ENCODE measurements at places on chromosomes 5 and 9.
A peak's percentile ranks its signal among the peaks of the same experiment; 100 is the strongest.

GRCh38 chr9:71218774-71219173 is 97.4 kb upstream of the TRPM3 start:
- DNase-seq = no peak

DNA sequence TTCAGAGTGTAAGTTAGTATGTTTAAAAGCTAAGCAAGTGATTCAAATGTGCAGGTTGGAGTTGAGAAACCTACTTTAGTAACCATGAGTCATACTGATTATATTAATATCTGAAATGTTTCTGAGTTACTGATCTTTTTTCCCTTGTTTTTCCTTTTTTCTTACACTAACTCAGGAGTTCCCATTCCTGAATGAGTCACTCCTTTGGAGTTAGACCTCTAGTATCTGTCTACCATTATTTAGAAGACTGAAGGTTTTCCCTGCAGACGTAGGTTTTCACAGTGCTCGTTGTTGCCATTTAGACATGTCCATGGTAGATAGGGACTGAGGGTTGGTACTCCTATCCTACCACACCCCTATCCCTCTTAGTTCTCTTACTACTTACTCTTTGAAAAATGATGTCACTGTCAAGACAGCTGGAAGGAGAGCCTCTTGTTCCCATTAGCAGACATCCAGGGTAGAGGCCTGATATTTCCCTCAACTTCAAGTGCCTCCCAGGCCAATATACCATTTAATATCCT is 20.2 kb downstream of the OCLN start:
- DNase-seq = no peak

DNA sequence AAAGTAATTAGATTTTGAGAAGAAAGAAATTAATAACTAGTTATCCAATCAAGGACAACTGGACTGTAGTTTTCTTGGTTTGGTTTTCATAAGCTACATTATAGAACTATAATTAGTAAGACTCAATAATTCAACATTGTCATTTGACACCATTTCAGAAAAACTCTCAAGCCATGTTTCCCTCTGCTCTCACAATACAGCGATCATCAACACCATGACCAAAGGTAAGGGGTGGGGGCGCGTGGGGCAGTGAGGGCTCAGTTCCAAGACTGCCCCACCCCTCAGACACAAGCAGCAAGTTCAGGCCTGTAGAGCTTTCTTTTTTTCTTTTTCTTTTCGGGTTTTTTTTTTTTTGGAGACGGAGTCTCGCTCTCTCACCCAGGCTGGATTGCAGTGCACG is 6.4 kb downstream of the CMBL start:
- peak; percentile 42 for DNase-seq

- DNase-seq = no peak
These were observed 141.2 kb downstream of the PARP8 start for GRCh38 chr5:50807661-50808060.

GRCh38 chr5:136058039-136058971 is 29.5 kb downstream of the TGFBI start:
- DNase-seq = no peak

DNA sequence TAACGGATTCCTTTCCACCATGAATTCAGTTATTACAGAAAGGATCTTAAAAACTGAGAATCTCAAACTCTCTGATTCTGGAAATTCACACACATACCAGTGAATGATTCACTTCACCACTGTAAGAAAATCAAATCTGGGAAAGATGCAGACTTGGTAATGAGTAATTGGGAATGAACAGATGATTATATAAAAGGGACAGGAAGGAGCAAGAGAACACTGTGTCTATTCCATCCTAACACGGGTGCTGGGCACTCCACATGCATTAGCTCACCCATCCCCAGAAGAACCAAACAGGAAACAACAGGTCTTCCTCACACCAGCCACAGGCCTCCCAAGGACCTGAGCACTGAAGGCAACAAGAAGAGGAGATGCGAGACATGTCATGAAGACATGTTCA is 74.8 kb upstream of the ZNF622 start:
- no peak for DNase-seq

GRCh38 chr5:142109331-142110045 is 909 bp downstream of the NDFIP1 start:
- no peak for DNase-seq

GRCh38 chr5:169696621-169697510 is 59.8 kb downstream of the DOCK2 start:
- DNase-seq = no peak

DNA sequence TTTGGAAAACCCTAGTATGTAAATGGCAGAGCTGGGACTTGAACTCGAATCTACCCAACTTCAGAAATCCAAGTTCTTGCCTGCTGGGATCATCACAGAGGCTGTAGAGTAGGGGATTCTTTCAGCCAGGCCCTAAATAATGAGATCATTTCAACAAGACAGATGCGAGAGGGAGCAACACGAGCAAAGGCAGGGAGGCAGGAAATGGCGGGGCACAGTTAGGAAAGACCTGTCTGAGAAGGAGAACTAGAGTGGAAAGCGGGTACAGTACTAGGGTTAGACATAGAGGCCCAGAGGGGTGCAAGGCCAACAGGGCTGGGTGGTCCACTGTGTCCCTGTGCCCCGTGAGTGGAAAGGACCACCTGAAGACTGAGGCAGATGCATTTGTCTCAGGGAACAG is 46.1 kb downstream of the MVB12B start:
- no peak for DNase-seq
